ENCODE measurements at places on chromosomes 2 and 18. TPM values are rescaled to one million over a fixed set of nuclear protein-coding genes. Genes with fewer than 3 reads are reported as not detected.

MSTN gene
- 1.4 TPM for polyA plus RNA-seq

PDCD1 gene
- polyA plus RNA-seq = 0.17 TPM

FAM98A gene
- polyA plus RNA-seq = 29.2 TPM

FASTKD1 gene
- 38.4 TPM for polyA plus RNA-seq

PPM1G gene
- polyA plus RNA-seq = 87.8 TPM

MSH2 gene
- 81.2 TPM for polyA plus RNA-seq

GBX2 gene
- polyA plus RNA-seq = not detected

TXNDC2 gene
- 0.14 TPM for polyA plus RNA-seq

AMER3 gene
- 0.06 TPM for polyA plus RNA-seq

SEC11C gene
- polyA plus RNA-seq = 111 TPM

MYO7B gene
- polyA plus RNA-seq = 1.1 TPM

CNRIP1 gene
- 54.6 TPM for polyA plus RNA-seq

CTAGE1 gene
- 0.04 TPM for polyA plus RNA-seq

POTEJ gene
- 0.64 TPM for polyA plus RNA-seq

TRABD2A gene
- polyA plus RNA-seq = 23.9 TPM

RGPD3 gene
- 0.09 TPM for polyA plus RNA-seq

LRRC30 gene
- not detected for polyA plus RNA-seq

C2orf66 gene
- 0.18 TPM for polyA plus RNA-seq

KYNU gene
- 1.1 TPM for polyA plus RNA-seq

ICOS gene
- 0.16 TPM for polyA plus RNA-seq

PKDCC gene
- polyA plus RNA-seq = 97.6 TPM

C2orf78 gene
- polyA plus RNA-seq = not detected

ERMN gene
- 0.22 TPM for polyA plus RNA-seq

SH3RF3 gene
- 7.3 TPM for polyA plus RNA-seq

B4GALT6 gene
- polyA plus RNA-seq = 21.3 TPM

SERPINB7 gene
- not detected for polyA plus RNA-seq

SLC16A14 gene
- 13.2 TPM for polyA plus RNA-seq

PRKAG3 gene
- 0.18 TPM for polyA plus RNA-seq

FBLN7 gene
- 11.8 TPM for polyA plus RNA-seq

FOSL2 gene
- 14.3 TPM for polyA plus RNA-seq

SERPINB13 gene
- polyA plus RNA-seq = not detected

DCDC2C gene
- polyA plus RNA-seq = not detected

VWA3B gene
- 1.9 TPM for polyA plus RNA-seq

ASXL3 gene
- polyA plus RNA-seq = 10.4 TPM

ZSWIM2 gene
- not detected for polyA plus RNA-seq

SLC19A3 gene
- 19.0 TPM for polyA plus RNA-seq

NXPH2 gene
- polyA plus RNA-seq = 0.89 TPM

IL36G gene
- polyA plus RNA-seq = 0.42 TPM

GTF3C2 gene
- polyA plus RNA-seq = 65.1 TPM

ATP6V1B1 gene
- 3.6 TPM for polyA plus RNA-seq

RAB17 gene
- polyA plus RNA-seq = 15.0 TPM

NAT8 gene
- polyA plus RNA-seq = 1.4 TPM

BOLL gene
- polyA plus RNA-seq = not detected

GALNT1 gene
- polyA plus RNA-seq = 108 TPM

UGT1A10 gene
- polyA plus RNA-seq = not detected

FER1L5 gene
- 0.97 TPM for polyA plus RNA-seq

ARHGEF4 gene
- polyA plus RNA-seq = 2.9 TPM

NHEJ1 gene
- polyA plus RNA-seq = 20.9 TPM

SLC4A3 gene
- 13.7 TPM for polyA plus RNA-seq

KLHL30 gene
- polyA plus RNA-seq = 0.17 TPM

RAB6D gene
- 1.5 TPM for polyA plus RNA-seq

LONRF2 gene
- 4.6 TPM for polyA plus RNA-seq

ALPP gene
- not detected for polyA plus RNA-seq

SERPINB5 gene
- polyA plus RNA-seq = not detected

HOXD10 gene
- polyA plus RNA-seq = 0.15 TPM

IMP4 gene
- 27.5 TPM for polyA plus RNA-seq

CAB39 gene
- polyA plus RNA-seq = 48.6 TPM

HRH4 gene
- polyA plus RNA-seq = 0.16 TPM

PLCD4 gene
- 9.9 TPM for polyA plus RNA-seq
